ENCODE measurements at places on chromosomes 5 and 9.

- DNase-seq, result no peak
These were observed 277.2 kb upstream of the CDH9 start for GRCh38 chr5:27315363-27316270.

DNA sequence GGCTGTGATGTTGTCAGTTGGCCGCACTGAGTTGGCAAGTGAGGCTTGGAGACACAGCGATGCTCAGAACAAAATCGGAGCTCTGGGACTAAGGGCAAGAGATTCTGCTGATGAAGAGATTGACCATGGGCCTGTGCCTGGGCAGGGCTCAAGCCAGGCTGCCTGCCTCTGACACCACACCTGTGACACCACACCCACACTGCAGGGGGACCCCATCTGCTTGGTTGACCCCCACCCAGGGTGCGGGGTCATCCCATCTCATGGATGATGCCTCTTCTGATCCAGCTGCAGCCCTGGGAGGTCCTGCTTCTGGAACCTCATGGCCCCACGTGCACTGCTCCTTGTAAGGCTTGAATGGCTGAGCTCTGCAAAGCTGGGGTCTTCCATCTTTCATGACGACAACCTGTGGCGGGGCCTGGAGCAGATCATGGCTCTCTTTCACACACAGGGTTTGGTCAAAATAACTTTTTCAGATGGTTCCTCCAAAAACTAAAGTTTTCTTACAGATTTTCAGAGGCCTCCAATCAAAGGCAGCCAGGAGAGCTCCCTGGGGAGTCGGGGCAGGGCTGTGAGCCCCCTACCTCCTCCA, 185.2 kb downstream of the GADD45G start:
- no peak for DNase-seq

- DNase-seq, result peak; percentile 11
These were observed 66.7 kb downstream of the MRPL36 start for GRCh38 chr5:1732945-1733344.

DNA sequence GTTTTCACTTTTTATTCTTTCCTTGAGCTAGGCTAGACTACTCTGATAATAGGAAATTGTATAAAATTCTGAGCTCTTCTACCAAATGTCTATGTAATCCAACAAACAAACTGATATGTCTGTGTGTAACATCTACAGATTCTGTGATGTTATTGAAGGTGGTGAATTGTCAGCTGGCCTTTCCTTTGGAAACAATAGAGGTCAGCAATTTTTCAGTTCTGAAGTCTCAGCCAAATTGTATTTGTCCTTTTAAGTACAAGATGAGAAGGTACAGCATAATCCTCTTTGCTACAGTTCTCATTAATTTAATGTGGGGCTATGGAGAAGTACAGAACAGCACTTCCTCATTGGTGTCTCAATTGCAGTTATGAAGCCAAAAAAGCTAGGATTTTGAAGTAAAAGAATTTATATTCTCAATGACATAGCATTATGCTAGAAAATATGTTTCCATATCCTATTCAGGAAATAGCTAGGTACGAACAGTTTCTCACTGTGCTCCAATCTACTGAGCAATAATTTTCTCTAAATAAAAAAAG, 198.0 kb downstream of the HINT1 start:
- no peak for DNase-seq

DNA sequence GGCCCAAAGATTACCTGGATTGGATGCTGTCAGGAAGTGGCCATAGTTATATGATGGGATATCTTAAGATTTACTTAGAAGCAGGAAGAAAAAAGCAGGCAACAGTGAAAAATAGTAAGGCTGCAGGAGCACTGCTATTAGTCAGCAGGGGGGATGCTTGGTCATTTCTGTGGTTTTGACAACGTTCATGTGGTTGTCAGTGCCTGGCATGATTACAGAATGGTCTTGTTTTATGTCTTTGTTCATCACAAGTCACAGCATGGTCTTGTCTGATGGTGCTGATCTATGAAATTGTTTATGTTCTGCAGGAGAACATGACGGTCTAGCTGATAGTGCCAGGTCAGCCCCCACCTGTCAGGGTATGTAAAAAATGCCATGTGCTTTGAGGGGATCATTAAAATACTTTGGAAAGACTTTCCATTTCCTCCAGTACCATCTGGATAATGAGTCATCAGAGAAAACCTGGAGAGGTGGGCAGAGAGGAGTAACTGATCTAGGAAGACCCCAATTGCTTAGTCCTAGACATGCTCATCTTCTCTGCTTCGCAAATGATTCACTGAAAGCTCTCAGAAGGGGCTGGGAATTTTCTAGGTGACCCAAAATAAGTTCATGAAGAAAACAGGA, 48.5 kb downstream of the PLGRKT start:
- DNase-seq, result no peak

DNA sequence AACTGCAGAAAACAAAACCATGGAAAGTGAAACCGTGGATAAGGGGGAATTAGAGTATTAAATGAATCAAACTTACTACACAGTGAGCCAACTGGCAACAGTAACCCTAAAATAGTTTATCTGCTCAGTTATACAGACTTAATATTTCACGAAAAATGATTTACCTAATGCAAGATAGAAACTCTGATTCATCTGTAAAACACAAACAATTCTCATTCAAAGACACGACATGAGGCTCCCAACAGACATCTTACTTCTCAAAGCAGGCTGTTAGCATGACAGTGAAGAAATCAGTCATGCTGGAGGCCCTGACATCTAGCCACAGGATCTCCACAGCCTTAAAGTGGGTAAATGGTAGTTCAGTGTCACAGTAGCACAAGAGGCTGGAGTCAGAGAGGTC, 131.2 kb downstream of the FBN2 start:
- DNase-seq, result no peak

GRCh38 chr5:31251032-31251431, 57.5 kb downstream of the CDH6 start:
- DNase-seq, result no peak

- DNase-seq, result no peak
These were observed 2.6 kb downstream of the TOR2A start for GRCh38 chr9:127732444-127732843.

- DNase-seq, result no peak
These were observed 55.0 kb downstream of the PAPPA start for GRCh38 chr9:116208417-116209232.

DNA sequence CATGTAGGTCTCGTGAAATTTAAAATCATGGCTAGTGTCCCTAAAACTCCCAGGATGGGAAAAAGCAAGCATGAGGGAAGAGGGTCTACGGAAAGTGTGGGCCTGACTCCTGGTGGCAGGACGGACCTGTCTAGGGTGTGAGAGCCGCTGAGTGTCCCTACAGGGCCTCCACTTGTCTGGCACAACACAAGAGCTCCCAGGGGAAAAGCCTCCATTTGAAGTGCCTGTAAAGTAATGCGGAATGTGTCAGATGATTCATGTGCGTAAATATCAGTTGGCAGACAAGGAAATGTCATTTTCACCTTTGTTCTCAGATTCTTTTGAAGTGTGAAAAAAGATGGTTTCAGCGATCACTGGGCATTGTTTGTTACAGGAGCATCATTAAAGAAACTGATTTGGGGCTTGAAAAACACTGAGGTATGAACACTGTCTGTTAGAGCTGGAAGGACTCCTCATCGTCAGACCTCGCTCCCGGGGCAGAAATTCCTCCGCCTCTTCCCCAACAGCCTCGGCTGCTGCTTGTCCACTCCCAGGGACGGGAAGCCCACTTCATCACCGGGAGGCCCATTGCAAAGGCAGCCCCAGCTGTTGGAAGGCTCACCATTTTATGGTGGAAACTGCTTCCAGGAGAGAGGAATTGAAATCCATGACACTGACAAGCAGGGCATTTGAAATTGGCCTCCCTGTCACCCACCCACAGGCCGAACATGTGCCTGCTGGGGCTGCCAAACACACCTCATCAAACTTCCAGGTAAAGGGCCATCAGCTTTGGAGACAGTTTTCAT, 240.8 kb downstream of the FSTL4 start:
- no peak for DNase-seq

DNA sequence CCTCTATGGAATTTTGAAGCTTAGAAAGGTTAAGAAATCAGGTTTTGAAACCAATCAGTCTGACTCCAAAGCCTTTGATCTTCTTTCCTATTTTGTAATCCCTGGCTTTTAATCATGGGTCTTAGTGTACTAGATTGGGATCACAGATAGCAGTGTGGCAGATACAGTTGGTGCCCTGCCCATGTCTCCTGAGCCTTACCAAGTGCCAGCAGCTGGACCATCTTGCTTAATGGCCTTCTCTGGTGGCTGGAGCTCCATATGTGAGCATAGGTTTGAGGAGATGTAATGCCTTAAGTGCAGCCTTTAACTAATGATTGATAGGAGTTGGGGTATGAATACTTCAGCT, 16.7 kb upstream of the RIC1 start:
- no peak for DNase-seq

GRCh38 chr9:76654575-76654974, 109.7 kb upstream of the PCA3 start:
- DNase-seq, result no peak

- DNase-seq, result no peak
These were observed 78.1 kb upstream of the MAMDC2 start for GRCh38 chr9:69965416-69966145.

DNA sequence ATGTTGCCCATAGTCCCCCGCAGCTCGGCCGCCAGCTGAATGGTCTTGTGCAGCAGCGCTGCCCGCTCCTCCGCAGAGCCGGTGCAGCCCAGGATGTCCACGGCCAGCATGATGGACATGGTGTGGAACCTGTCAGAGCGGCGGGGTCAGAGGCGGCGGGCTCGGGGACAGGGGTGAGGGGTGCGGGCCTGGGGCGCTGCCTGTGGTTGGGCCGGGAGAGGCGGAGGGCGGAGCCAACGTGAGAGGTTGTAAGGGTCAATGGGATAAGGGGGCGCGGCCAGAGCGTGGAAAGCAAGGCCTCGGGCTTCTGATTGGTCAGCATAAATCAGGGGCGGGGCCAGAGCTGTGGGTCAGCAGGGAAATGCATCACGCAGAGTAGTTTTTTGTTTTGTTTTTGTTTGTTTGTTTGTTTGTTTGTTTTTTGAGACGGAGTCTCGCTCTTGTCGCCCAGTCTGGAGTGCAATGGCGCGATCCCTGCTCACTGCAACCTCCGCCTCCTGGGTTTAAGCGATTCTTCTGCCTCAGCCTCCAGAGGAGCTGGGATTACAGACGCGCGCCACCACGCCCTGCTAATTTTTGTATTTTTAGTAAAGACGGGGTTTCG, 6.8 kb upstream of the TOR2A start:
- DNase-seq, result no peak

GRCh38 chr5:44942524-44943001, 133.8 kb downstream of the MRPS30 start:
- DNase-seq, result no peak

DNA sequence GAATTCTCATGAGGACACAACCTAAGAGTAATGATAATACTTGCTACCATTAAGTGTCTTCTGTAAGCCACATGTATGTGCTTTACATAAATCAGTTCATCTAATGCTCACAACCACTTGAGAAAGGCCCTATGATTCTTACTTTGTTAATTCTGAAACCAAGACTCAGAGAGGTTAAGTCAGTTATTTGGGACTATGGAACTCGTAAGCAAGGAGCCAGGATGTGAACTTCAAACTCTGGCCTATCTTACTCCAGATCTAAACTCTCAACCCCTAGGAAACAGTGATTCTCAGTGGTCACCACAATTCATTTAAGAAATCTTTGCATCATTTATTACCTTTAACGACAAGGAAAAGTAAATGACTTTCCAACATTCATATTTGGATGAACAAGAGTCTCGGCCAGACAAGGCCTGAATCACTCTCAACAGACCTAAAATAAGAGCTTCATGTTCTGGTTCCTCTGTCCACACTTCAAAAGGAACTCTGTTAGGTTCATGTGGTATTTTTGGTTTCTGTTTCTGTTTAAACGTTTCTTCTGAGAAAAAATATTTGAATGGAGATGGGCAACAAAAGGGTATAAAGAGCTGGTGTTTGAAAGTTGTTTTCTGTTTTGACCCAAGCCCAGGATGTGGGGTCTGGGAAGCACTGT, 104.8 kb downstream of the LPAR1 start:
- DNase-seq, result no peak

DNA sequence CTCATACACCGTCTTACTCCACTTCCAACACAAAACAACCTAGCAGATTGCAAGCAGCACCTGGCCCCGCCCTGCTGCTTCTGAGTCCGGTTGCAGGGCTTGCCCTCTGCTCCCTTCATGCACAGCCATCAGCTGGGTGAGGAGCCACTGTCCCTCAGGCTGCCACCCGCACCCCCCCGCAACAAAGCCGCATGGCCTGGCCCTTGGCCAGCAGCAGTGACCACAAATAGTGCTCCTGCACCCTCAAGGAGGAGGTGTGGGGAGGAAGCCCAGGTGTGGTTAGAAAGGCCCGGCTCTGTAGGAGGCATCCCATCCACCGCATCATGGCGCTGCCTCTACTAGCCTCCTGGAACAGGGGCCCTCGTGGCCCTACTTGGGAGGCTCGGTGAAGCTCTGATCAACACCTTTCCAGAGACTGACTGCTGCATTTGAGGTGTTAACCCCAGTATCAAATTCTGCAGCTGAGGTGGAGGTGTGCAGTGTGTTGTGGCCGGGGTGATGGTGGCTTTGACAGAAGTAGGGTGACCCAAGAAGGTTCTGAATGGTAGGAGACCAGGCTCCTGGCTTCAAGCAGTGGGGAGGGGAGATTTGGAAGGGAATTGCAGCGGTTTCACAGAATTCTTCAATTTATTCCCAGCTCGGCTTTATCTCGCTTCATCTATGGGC, 52.7 kb downstream of the WNK2 start:
- DNase-seq, result peak; percentile 47

DNA sequence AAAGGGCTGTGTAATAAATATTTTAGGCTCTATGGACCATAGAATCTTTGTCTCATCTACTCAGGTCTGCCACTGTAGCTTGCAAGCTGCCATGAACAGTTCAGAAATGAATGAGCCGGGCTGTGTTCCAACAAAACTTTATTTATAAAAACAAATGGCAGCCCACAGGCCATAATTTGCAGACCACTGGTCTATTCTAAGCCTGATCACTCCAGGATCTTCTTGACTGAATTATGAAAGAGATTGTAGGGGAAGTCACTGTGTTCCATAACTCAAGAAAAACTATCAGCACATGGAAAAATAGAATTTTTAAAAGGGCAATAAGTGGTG, 11.4 kb upstream of the C1QTNF3 start:
- DNase-seq, result no peak

DNA sequence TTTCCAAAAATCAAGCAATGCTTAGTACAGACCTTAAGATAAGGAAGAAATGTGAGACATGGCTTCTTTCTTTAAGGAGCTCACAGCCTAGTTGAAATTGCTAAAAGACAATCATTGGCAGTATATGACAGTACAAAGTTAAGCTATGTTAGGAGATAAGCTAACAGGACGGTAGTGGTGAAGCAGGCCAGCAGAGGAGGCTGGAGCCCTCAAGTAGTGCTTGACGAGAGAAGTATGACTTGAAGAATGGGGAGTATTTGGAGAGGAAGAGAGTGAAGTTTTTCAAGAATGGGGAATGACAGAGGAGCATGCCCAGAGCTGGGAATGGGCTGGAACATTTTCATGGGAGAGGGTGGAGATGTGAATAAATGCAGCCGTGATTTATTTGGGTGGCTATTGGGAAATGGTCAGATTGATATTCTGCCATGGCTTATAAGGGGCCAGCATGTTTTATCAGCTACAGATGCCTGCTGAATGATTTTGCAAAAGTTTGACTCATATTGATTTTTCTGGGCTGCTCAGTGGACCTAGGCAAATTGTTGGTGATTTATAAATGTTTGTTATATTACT, 43.7 kb downstream of the LURAP1L start:
- no peak for DNase-seq

Measured in naive thymus-derived CD8-positive, alpha-beta T cell (primary cell).